ENCODE measurements at places on chromosomes 7 and 10.

DNA sequence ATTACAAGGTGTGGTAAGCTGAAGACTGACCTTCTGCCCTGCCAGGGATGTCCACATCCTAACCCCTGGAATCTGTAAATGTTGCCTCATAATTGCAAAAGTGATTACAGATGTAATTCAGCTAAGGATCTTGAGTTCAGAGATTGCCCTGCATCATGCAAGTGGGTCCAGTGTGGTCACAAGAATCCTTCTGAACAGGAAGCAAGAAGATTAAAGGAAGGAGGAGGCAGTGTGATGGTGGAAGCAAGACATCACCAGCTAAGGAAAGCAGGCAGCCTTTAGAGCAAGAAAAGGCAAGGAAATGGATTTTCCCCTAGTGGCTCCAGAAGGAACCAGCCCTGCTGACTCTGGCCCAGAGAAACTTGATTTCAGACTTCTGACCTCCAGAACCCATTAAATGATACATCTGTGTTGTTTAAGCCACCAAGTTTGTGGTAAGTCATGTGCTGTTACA lies 78.1 kb downstream of the USP6NL start:
- peak; percentile 64 for DNase-seq

DNA sequence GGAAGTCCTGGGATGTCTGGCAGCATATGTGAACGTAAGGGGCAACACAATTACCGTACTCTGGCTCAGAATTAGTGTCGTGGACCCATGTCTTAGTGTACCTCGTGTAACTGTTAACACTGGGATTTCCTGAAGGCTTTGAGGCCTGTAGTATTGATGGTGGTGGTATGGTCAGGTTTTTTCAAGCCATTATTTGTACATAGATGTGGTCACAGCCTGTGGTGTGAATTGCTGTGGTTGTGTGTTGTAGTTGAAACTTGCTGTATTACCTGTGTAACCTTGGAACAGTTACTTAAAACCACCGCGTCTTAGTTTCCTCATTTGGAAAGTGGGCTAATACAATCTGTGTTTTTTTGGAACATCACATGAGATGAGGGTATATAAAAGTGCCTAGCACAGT lies 5.3 kb downstream of the EXOC4 start:
- DNase-seq = no peak

- no peak for DNase-seq
Measured at GRCh38 chr7:138549082-138549481, 89.0 kb downstream of the TRIM24 start.

DNA sequence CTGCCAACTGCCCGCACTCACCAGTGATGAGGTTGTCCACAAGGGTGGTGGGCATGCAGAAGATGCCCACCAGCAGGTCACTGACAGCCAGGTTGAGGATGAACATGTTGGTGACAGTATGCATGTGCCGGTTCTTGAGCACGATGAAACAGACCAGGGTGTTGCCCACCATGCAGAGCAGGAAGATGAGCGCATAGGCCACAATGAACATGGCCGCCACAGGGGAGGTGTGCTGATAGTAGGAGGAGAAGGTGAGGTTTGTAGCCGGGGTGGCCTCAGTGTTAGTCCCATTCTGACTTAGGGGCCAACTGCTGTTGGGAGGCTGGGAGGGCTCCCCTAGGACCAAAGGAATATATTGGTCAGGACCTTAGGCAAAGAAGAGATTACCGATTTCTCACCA lies 17.7 kb downstream of the NPFFR1 start:
- no peak for DNase-seq

DNA sequence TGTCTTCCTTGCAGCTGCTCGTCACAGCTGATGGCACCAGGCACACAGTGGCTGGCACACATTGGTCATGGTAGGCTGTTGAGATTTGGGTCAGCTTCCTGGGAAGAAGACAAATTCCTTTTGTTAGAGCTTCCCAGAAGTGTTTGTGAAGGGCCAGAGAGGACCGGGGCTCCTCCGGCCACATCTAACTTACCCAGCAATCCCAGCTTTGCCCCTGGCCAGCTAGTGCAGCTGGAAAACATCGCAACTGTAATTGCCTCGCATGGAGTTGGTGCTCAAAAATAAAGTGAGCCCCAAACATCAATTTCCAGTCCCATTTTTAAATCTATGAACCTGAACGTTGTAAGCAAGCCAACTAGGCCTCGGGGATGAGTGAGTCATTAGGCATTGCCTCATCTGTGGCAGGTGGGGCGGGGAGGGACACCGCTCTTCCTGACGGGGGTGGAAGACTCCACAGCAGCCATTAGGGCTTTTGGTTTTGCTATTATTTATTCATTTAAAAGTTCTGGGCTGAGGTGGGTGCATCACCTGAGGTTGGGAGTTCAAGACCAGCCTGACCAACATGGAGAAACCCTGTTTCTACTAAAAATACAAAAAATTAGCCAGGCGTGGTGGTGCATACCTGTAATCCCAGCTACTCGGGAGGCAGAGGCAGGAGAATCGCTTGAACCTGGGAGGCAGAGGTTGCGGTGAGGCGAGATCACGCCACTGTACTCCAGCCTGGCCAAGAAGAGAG lies 12.4 kb downstream of the CPA5 start:
- no peak for DNase-seq

GRCh38 chr10:95172851-95173250 lies 21.2 kb upstream of the ACSM6 start:
- DNase-seq = no peak

- DNase-seq = no peak
Measured at GRCh38 chr7:14868937-14869336, 33.6 kb downstream of the DGKB start.

DNA sequence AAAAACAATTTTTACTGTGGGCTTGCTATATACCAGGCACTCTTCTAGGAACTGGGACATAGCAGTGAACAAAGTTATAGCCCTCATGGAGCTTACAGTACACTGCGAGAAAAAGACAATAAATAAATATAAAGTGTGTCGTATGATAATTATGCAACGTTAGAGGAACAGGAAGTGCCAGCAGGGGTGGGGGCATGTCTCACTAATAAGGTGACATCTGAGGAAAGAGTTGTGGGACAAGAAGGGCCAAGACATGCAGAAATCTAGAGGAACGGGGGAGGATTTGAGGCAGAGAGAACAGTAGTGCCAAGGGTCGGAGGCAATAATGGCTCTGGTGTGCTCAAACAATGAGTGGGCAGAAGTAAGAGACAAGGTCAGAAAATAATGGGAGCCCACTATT lies 52.8 kb downstream of the LMBR1 start:
- no peak for DNase-seq

DNA sequence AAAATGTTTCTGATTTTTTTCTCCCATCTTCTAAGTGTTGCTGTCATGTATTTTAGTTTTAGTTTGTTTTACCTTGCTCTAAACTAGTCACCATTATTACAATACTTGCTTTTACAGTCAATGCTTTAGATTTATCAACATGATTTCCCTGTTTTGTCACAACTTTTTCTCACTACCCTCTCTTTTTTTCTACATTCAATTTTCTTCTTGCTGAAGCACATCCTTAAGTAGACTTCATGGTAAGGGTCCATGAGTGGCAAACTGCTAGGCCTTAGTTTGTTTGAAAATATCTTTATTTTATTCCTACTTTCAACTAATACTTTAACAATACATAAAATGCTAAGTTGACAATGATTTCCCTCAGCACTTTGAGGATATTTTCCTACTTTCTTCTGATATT lies 173.5 kb downstream of the DNAJC1 start:
- no peak for DNase-seq

GRCh38 chr10:75397496-75398199 lies 3.9 kb downstream of the ZNF503 start:
- peak; percentile 50 for DNase-seq

DNA sequence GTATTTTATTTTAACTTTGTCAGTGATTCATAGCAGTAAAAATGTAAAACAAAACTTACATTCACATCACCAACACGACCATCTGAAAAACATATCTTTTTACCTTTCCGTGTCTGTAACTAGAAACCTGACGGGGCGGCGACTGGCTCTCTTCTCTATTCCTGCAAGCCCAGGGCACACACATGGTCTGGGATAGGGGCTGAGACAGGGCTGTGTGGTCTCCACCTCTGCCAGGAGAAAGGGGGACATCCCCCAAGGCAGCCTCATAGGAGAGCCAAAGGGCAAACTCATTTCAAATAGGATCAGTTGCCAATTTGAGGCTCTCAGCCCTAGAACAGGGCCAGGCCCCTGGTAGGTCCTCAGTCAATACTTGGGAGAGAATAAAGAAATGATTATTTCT lies 359.4 kb downstream of the TCERG1L start:
- DNase-seq = no peak

GRCh38 chr7:116395141-116395791 lies 104.3 kb upstream of the CAV2 start:
- DNase-seq = peak; percentile 79

DNA sequence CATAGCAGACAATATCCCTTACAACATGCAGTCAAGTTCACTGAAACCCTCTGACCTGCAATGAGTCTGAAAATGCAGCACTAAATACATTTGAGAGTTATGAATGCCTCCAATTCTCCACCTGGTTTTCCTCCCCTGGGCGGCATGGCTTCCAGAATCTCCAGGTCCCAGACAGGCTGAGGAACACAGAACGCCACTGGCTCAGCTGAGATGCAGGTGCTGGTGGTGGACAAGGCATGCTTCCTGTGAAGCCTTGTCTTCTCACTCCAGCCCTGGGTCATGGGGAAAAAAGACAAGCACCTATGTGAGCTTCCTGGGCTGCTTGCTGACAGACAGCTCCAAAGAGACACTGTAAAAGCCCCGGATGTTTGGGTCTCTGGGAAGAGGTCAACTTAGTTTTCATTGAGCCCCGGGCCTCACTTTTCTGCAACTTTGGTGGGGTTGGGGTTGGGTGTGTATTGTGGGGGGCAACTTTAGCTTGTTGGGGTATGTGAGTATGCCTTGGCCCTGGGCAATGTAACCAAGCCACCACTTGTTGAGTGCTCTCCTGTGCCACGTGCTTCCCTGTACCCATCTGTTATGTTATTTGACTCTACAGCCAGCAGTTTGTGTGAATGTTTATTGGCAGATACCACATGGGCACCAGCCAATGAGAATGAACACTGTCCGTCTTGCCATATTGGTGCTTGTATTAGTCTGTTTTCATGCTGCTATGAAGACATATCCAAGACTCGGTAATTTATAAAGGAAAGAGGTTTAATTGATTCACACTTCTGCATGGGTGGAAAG lies 127.8 kb downstream of the EMX2 start:
- no peak for DNase-seq

DNA sequence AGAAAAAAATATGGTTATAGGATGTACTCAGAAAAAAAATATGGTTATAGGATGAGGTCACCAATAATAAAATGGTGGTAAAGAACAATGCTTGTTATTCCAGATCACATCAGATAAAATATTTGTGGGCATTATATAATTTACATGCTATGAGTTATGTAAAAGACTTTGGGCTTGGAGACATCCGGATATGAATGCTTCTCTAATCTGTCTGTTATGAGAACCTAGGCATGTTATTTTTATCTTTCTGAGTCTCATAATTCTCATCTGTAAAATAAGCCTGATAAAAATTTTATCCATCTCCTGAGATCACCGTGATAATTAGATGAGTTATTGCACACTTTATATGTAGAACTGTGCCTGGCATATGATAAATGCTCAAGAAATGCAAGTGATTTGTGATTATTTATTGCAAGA lies 37.8 kb downstream of the DKK1 start:
- DNase-seq = no peak

GRCh38 chr10:117429643-117430265 lies 54.5 kb upstream of the PDZD8 start:
- DNase-seq = no peak

- no peak for DNase-seq
Measured at GRCh38 chr7:99005776-99006175, 127.4 kb downstream of the TRRAP start.

DNA sequence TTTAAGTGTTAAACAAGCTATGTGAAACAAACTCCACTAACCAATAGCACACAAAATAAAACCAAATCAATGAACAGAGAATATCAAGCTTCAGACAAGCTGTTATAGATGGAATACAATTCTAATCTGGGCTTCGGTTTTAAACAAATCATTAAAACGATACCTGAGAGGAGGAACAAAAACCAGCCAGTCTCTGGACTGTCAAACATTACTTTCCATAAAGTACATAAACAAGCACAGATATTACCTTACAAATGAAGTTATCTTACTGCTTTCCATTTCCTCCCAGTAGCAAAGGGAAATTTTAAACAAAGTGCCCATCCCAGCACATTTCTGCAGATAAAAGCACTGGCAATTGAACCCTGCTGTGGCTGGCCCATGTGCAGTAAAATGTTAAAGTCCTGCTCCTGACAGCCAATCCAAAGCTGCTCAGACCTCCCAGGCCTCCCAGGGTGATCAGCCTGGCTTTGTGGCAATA lies 128.0 kb downstream of the NRCAM start:
- DNase-seq = no peak

DNA sequence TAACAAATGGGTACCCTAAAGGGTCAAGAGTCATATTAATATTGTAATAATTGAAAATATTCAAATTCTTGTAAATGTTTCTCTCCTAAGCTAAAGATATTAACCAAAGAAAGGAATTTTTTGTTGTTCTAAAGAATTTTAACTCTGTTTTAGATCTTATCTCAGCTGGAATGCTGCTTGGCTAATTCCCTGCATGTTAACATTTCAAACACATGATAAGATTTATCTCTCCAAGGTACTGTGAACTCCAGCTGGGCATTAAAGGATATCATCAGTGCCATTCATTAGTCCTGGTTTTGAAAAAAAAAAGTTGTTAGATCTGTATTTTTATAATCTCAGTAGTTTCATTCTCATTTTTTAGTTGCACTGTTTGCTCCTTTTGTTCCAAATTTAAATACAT lies 76.9 kb downstream of the MAPK8 start:
- no peak for DNase-seq

- DNase-seq = no peak
Measured at GRCh38 chr10:58648131-58648530, 135.5 kb downstream of the BICC1 start.

DNA sequence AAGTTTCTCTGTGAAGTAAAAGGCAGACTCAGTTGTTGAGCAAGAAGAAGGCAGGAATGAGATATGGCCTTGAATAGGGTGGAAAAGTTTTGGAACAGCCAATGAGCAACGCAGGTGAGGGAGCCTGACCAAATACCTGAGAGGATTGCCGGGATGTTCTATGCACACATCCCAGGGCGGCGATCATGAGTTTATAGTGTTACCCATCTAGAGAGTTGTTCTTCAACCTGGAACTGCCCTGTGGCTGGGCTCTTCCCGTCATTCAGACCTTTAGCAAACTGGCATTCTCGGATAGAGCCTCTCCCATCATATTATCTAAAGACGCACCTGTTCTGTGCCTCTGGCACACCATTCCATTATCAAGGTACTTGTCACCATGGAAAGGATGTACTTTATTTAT lies 103.0 kb upstream of the KIF5B start:
- no peak for DNase-seq
